ENCODE measurements at places on chromosomes 11 and 22.
A peak's percentile ranks its signal among the peaks of the same experiment; 100 is the strongest.

- no peak for DNase-seq
Measured at GRCh38 chr22:40966726-40967085, 15.5 kb downstream of the RBX1 start.

GRCh38 chr22:23200898-23201297 lies 20.6 kb downstream of the BCR start:
- no peak for DNase-seq

- DNase-seq, result no peak
Measured at GRCh38 chr11:86595451-86595850, 77.0 kb downstream of the ME3 start.

- no peak for DNase-seq
Measured at GRCh38 chr11:68829581-68829980, 12.1 kb downstream of the CPT1A start.

DNA sequence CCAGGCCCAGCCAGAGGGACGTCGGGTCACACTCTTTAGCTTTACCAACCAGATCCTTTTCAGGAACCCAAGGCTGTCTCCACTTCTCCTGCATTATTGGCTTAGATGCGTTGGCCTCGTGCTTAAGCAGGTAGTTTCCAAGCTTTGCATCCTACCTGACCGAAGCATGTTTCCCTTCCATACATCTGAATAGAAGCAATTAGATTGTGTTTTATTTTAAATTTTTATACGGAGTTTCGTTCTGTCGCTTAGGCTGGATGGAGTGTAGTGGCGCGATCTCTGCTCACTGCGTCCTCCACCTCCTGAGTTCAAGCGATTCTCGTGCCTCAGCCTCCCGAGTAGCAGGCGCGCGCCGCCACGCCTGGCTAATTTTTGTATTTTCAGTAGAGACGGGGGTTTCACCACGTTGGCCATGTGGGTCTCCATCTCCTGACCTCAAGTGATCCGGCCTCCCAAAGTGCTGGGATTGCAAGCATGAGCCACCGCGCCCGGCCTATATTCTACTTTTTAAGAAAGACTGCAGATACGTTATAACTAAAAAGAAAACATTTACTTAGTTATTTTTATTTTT lies 677 bp downstream of the DYNC2H1 start:
- DNase-seq, result no peak

GRCh38 chr22:33920197-33920540 lies at the start of gene LARGE1:
Gene LARGE1, minus strand, starts transcription at chr22:33920476.
- no peak for DNase-seq

DNA sequence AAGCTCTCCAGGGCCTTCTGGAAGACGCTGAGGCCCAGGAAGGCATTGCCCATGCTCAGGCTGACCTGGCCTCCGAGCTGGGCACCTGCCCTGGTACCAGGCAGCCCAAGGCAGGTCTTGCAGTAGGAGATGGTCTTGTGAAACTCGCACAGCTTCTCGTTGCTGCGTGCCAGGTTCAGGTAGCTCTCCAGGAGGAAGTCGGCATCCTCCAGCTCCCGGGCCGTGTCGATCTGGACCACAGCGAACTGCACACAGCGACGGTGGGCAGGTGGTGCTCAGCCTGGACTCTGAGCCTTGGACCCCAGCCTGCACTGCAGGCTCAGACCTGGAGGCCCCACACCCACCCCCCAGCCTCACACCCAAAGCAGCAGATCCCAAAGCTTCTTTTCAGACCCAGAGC lies 1.0 kb downstream of the RAPSN start:
- no peak for DNase-seq

DNA sequence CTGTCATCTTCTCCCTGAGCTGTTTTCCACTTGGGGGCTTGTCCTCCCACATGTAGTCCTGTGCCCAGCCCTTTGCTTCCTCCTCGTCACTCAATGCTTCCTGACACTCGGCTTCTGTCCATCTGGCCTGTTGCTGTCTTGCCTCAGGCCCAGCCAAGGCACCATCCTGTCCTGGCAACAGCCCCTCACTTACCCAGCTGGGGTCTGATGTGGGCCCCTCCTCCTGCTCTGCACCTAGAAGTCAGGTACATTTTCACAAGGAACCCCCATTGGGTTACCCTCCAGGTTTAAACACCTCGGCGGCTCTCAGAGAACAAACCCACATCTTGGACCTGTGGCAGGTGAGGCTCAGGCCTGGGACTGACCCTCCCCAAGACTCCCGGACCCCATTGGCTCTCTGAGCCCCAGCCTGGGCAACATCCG lies 784.8 kb downstream of the TBC1D22A start:
- no peak for DNase-seq

DNA sequence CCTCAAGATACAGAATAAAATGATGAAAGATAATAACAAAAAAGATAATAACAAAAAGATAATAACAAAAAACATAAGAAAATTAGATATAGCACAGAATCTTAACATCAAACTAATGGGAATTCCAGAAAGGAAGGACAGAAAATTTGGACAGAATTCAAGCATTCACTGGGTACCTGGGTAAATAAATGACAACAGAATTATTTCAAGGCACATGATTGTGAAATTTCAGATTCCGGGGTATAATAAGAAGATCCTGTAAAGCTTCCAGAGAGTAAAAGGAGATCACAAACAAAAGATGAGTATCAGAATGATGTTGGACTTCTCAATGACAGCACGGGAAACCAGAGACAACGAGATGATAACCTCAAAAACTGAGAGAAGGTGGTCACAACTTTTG lies 42.1 kb upstream of the OR9Q1 start:
- no peak for DNase-seq

- no peak for DNase-seq
Measured at GRCh38 chr11:45457649-45458048, 171.5 kb upstream of the SYT13 start.

GRCh38 chr11:65793625-65794400 lies 7.0 kb downstream of the OVOL1 start:
- DNase-seq, result no peak

- DNase-seq, result no peak
Measured at GRCh38 chr11:75637998-75638397, 30.8 kb downstream of the MAP6 start.

DNA sequence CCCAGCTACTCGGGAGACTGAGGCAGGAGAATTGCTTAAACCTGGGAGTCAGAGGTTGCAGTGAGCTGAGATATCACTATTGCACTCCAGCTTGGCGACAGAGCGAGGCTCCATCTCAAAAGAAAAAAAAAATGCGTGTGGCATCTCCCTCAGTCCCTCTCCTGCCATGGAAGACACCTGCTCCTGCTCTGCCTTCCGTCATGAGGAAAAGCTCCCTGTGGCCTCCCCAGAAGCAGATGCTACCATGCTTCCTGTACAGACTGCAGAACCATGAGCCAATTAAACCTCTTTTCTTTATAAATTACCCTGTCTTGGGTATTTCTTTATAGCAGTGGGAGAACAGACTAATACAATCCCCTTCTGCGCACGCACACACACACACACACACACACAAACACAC lies 249.4 kb downstream of the MN1 start:
- peak; percentile 79 for DNase-seq

- DNase-seq, result no peak
Measured at GRCh38 chr22:32354360-32355351, 3.0 kb upstream of the RFPL3 start.

- DNase-seq, result peak; percentile 67
Measured at GRCh38 chr22:29670626-29671025, 49.2 kb upstream of the CABP7 start.

DNA sequence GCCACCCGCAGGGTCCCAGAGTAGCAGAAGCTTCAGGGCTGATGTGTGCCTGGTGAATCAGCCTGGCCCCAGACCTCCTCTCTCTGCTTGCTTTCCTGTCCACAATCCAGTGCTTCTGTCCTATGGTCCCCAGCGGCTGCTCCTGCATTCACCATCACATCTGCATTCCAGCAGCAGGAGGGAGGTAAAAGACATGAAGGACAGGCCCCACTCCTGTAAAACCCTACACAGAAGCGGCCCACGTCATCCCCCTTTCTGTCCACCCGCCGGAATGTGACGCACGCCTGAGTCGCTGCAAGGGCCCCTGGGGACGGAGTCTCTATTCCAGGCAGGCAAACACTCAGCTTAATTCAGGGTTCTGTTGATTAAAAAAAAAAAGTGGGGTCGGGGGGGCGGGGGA lies 58.3 kb downstream of the CDKN1C start:
- no peak for DNase-seq

GRCh38 chr22:24455751-24456426 lies 28.5 kb downstream of the ADORA2A start:
- DNase-seq, result no peak

- DNase-seq, result no peak
Measured at GRCh38 chr22:49095366-49095765, 732.3 kb downstream of the BRD1 start.

GRCh38 chr22:37229012-37229804 lies 14.9 kb downstream of the RAC2 start:
- no peak for DNase-seq

GRCh38 chr11:106281455-106282173 lies 204.2 kb downstream of the AASDHPPT start:
- no peak for DNase-seq

DNA sequence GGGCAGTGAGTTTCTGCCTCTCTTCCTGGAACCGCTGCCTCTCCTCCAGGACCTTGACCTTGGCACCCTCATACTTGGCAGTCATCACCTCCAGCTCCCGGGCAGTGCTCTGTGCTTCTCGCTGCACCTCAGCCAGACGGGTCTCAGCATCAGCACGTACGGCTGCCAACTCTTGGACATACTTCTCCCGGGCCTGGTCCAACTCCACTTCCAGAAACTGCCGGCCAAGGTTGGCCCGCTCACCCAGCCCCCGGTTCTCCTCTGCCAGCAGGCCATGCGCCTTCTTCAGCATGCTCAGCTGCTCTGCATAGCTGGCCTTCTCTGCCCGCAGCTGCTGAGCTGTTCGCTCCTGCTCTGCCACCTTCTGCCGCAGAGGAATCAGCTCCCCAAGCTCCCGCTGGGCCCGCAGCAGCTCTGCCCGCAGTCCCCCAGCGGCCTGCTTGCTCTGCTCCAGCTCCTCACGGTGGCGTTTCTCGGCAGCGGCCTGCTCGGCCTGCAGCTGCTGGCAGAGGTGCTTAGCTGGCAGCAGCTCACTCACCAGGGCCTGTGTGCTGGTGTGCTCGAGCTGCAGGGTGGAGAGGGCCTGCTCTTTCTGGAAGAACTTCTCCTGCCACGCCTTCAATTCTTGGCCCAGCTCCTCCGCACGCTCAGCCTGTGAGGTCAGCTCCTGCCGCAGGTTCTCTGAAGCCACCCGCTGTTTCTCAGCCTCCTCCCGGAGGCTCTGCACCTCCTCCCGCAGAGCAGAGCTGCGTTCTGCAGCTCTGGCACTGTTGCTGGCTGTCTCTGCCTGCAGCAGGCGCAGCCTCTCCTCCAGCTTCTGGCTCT lies 14.4 kb downstream of the IL18BP start:
- DNase-seq, result no peak

DNA sequence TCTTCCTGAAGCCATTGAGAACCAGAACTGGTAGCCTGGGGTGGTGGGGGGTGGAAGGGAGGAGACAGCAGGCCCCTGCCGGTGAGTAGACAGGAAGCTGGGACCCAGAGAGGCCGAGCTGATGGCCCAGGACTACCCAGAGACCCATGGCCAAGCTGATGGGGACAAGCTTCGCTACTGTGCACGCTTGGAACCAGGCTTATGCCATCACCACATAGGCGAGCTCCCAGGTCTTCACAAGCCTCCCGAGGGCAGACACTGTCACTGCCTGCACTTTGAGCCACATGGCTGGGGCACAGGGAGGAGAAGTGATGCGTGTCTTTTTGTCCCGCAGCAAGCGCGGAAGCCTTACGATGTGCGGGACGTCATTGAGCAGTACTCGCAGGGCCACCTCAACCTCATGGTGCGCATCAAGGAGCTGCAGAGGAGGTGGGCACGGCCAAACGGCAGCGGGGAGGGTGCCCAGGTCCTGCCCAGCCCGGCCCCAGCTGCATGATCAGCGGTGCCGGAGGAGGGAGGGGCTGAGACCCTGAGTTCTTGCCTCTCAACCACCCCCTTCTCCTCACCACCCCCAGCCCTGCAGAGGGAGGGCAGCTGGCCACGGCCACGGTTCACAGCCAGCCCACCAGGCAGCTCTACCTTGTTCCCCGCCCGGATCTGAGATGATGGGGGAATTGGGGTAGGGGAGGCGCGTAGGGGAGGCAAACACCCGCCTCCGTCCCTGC lies 76.0 kb upstream of the KCNQ1OT1 start:
- DNase-seq, result no peak

DNA sequence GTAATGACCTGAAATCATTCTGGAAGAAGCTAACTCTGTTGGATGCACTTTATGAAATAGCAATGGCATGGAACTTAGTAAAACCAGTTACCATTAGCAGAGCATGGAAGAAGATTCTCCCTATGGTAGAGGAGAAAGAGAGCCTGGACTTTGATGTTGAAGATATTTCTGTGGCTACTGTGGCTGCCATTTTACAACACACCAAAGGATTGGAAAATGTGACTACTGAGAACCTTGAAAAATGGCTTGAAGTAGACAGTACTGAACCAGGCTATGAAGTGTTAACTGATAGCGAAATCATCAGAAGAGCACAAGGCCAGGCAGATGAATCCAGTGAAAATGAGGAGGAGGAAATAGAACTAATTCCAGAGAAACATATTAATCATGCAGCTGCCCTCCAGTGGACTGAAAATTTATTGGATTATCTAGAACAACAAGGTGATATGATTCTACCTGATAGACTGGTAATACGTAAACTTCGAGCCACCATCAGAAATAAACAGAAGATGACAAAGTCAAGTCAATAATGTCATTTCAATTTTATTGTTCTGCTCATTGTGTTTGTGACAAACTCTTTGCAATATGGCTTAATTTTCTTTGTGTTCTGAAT lies 2.0 kb downstream of the JRKL start:
- DNase-seq, result no peak

DNA sequence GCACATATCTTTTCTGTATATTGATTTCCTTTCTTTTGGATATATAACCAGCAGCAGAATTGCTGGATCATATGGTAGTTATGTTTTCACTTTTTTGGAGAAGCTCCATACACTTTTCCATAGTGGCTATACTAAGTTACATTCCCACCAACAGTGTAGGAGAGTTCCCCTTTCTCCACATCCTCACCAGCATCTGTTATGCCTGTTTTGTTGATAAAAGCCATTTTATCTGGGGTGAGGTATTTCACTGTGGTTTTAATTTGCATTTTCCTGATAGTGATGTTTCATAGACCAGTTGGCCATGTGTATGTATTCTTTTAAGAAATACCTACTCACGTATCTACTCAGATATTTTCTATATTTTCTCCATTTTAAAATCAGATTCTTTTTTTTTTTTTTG lies 419.3 kb upstream of the FAT3 start:
- no peak for DNase-seq

- no peak for DNase-seq
Measured at GRCh38 chr11:95703049-95703448, 86.5 kb downstream of the FAM76B start.

DNA sequence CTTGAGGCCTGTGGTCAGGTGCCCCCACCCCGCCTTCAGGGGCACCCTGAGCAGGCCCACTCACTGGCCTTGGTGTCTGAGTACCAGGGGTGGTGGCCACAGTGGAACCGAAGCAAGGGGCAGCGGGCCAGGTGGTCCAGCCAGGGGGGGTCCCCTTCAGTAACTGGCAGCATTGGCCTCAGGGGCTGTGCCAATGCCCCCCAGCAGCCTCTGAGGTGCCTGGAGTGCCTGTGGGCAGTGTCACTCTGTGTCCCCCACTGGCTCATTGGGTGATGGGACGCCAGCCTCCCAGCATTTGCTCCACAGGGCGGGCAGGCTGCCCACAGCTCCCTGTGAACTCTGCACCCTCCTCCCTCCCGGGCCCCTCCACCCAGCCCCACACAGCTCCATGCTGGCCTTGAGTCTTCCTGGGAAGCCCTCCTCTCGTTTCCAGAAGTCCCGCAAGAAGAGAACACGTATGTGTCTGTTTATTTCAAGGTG lies 29.5 kb upstream of the CARS1 start:
- no peak for DNase-seq

GRCh38 chr11:70867281-70868047 lies 384.9 kb downstream of the SHANK2 start:
- peak; percentile 58 for DNase-seq

- no peak for DNase-seq
Measured at GRCh38 chr22:30398685-30399680, 2.2 kb downstream of the SEC14L2 start.
